CD4-positive, CD25-positive, alpha-beta regulatory T cell (primary cell): ENCODE measurements at places on chromosomes 2 and 18.

GRCh38 chr18:57930476-57930875 lies 113.5 kb upstream of the NEDD4L start:
- no peak for DNase-seq

GRCh38 chr2:216090369-216090786 lies 8.7 kb downstream of the TMEM169 start:
- no peak for DNase-seq

DNA sequence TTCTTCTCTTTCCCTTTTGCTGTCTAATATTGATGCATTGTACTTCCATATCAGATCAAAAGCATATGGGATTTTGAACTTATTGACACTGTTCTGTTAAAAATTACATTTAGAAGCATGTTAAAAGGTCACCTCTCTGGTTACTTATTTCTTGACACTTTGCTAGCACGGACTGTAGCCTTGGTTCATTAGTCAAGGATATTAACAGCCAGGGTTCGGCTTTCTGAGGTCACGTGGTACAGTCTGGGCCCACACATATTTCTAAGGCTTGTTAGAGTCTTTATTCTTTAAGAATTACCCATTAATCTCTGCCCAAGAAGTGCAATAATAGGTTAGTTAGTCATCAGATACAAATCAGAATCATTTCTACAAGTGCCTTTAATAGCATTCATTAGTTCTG lies 1035.8 kb upstream of the FANCL start:
- DNase-seq: no peak

GRCh38 chr2:78070693-78071092 lies 548.5 kb upstream of the LRRTM4 start:
- DNase-seq: no peak

DNA sequence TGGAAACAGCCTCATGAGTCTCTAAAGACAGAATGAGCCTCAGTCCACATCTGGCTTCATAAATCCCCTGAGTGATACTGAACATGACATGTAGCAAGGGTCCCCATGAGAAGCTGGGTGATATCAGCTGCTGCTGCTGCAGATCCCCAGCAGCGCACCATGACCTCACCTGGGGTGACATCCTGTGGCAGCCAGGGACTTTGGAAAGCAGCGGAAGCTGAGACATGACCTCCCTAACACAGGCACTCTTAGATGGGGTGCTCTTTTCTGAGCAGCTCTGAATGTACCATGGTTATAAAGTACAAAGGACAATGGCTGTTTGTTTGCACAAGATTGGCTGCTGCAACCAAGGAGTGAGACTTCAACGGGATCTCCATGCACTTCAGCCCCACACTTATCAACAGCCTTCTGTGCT lies 74.7 kb upstream of the TMEM200C start:
- peak; percentile 3 for DNase-seq
